ENCODE measurements at places on chromosomes 16 and 17.
A peak's percentile ranks its signal among the peaks of the same experiment; 100 is the strongest.

- H3K27ac ChIP-seq = no peak overlapping the region
- peaks cover 22% of the 10 kb centered on the region for H3K27me3 ChIP-seq
- no peak for DNase-seq
- no peaks in the 10 kb centered on the region for H3K4me1 ChIP-seq
Observed at GRCh38 chr16:88692861-88693260, 6.6 kb upstream of the SNAI3 start.

- no peak for DNase-seq
- no peaks in the 10 kb centered on the region for H3K36me3 ChIP-seq
- H3K27me3 ChIP-seq = peaks cover 31% of the 10 kb centered on the region
- no peak overlapping the region for H3K27ac ChIP-seq
- no peak overlapping the region for H3K4me3 ChIP-seq
- peaks cover 5% of the 10 kb centered on the region for H3K4me1 ChIP-seq
Observed at GRCh38 chr17:41735744-41736143, 1.3 kb upstream of the HAP1 start.

GRCh38 chr17:43655693-43656255 lies 5.9 kb downstream of the MEOX1 start:
- DNase-seq = no peak
- no peaks in the 10 kb centered on the region for H3K27me3 ChIP-seq
- no peaks in the 10 kb centered on the region for H3K36me3 ChIP-seq
- H3K4me3 ChIP-seq = no peak overlapping the region
- H3K27ac ChIP-seq = no peak overlapping the region

DNA sequence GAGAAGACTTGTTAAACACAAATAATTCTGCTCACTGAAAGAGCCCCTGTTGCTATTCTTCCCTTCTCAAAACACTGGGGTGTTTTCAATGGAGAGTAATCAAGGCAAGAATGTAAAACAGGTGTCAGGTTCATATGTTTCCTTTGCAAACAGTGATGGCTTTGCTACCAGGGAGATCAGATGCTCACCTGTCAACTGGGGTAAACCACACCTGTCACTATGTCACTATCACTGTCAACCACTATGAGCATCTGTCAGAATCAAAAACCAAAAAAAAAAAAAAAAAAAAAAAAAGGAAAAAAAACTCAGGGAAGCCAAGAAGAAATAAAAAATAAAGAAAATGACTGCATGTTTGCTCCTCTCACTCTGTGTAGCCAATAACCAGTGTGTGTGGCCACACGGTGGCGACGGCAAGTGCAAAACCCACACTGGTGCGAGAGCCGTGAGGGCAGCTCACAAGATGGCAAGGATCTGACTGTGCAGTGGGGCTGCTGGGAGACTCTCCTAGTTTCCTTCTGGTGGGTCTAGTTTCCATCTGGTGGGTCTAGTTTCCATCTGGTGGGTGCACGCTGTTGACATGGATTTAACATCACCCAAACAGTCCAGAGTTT lies 22.7 kb downstream of the USP22 start:
- peaks cover 75% of the 10 kb centered on the region for H3K36me3 ChIP-seq
- peak; percentile 63 for DNase-seq
- H3K4me3 ChIP-seq = no peak overlapping the region
- no peaks in the 10 kb centered on the region for H3K4me1 ChIP-seq
- H3K27ac ChIP-seq = no peak overlapping the region

DNA sequence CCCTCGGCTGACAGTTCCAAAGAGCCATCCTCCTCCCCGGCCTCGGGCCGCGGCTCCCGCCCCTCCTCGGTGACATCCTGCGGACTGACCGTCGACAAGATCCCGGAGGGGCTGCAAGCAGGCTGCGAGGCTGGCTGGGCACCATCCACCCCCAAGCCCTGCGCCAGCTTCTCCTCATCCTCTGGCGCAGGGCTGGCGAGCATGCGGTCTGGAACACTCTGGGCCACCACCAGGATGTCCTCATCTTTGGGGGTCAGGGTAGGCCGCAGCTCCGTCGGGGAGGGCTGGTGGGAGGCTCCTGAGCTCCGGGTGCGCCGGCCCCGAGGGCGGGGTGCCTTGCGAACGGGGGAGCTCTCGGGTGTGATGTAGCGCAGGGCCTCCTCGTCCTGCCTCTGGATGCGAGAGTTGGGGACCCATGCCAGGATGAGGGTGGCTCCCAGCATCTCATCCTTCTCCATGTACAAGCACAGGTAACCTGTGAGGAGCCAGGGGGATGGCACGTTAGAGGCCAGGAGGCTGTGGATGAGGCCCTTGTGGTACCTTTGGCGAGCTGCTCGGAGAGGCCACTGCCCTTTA lies 25.3 kb downstream of the TBC1D16 start:
- H3K27ac ChIP-seq = no peak overlapping the region
- no peaks in the 10 kb centered on the region for H3K27me3 ChIP-seq
- no peaks in the 10 kb centered on the region for H3K4me1 ChIP-seq
- peaks cover 16% of the 10 kb centered on the region for H3K36me3 ChIP-seq

DNA sequence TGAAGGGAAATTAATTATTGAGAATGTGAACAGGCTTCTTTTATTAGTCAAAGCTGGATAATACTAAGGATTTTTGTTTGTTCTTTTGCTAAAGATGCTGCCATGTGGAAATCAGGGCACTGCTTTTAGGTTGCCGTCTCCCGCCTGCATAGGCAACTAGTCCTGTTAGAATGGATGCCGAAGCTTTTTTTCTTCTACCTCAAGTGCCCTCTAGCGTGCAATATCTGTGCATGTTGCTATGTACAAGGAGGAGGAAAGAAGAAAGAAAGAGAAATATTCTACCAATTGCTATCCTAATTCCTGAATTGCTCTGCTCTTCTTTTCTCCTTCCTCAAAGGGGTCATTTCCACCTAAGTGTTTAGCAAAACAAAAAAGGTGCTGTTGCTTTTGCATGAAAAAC lies 5.2 kb upstream of the CDH8 start:
- H3K4me3 ChIP-seq = no peak overlapping the region
- peak; percentile 37 for DNase-seq
- no peaks in the 10 kb centered on the region for H3K4me1 ChIP-seq
- peaks cover 10% of the 10 kb centered on the region for H3K27me3 ChIP-seq
- no peaks in the 10 kb centered on the region for H3K36me3 ChIP-seq
- H3K27ac ChIP-seq = no peak overlapping the region

- no peak for DNase-seq
- H3K36me3 ChIP-seq = no peaks in the 10 kb centered on the region
- H3K4me1 ChIP-seq = no peaks in the 10 kb centered on the region
- H3K27ac ChIP-seq = no peak overlapping the region
Observed at GRCh38 chr17:66369830-66370229, 67.4 kb downstream of the PRKCA start.

GRCh38 chr17:4895657-4896331 lies 3.5 kb upstream of the C17orf107 start:
- no peak overlapping the region for H3K4me3 ChIP-seq
- H3K36me3 ChIP-seq = no peaks in the 10 kb centered on the region
- no peaks in the 10 kb centered on the region for H3K27me3 ChIP-seq
- no peak overlapping the region for H3K27ac ChIP-seq
- H3K4me1 ChIP-seq = no peaks in the 10 kb centered on the region

- no peak overlapping the region for H3K4me3 ChIP-seq
- peaks cover 8% of the 10 kb centered on the region for H3K4me1 ChIP-seq
- H3K27me3 ChIP-seq = peaks cover 71% of the 10 kb centered on the region
Observed at GRCh38 chr16:54289242-54289944, 2.8 kb upstream of the IRX3 start.

GRCh38 chr16:3431779-3432219 lies 11.5 kb downstream of the ZNF597 start:
- H3K4me3 ChIP-seq = no peak overlapping the region
- peak; percentile 53 for DNase-seq
- H3K36me3 ChIP-seq = no peaks in the 10 kb centered on the region
- H3K27ac ChIP-seq = no peak overlapping the region
- H3K4me1 ChIP-seq = no peaks in the 10 kb centered on the region
- H3K27me3 ChIP-seq = no peaks in the 10 kb centered on the region

DNA sequence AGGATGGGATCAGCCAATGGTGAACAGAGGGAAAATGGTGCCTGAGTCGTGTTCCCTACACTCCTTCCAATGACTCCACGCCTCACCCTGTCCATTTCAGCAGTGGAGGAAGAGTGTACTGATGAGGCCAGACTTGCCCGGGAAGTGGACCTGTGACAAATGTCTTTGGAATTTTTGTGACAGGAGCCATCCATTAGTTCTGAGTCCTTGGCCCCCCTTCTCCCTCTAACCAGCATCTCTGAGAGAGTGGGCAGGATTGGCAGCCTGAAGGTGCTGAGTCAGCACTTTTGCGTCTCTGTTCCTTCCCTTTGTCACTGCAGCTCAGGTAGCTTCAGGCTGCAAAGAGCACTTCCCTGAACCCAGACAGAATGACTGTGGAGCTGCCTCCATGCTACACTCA lies 30.8 kb downstream of the BEAN1 start:
- no peaks in the 10 kb centered on the region for H3K36me3 ChIP-seq
- H3K27me3 ChIP-seq = peaks cover 14% of the 10 kb centered on the region
- H3K4me3 ChIP-seq = no peak overlapping the region
- no peak overlapping the region for H3K27ac ChIP-seq
- H3K4me1 ChIP-seq = no peaks in the 10 kb centered on the region

DNA sequence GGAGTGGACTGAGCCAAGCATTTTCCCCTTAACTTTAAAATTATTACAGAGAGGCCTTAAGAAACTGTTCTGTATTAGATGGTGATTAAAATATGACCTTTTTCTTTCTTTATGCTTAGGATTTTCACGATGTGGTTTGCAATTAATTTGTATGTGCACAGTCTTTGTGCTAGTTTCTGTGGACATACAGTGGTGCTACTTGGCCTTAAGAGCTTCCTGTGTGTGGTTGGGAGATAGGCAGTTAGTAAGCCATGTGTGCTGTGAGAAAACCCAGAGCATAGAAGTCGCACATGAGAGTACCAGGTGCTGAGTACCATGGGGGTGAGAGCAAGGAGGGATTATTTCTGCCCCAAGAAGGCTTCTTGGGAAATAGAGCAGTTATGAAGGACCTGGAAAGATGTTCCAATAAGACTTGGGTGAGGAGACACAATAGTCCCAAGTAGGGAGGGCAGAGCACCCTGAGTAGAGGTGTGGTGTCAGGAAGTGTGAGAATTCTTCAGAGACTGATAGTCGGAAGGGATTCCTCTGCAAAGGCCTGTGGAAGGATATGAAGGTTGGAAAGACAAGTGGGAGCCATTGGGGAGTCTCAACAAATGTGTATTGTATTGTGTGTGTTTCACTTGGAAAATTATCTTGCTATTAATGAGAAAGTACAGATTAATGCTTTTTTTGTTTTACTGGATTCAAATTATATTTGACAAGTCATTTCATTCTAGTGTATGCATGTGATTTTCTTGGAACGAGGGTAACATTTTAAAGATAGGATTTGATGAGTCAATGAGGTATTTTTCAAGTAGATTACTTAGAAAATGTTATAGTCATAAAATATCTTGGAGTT lies 239.9 kb downstream of the PRKCA start:
- peaks cover 11% of the 10 kb centered on the region for H3K4me1 ChIP-seq
- no peak overlapping the region for H3K27ac ChIP-seq
- no peak overlapping the region for H3K4me3 ChIP-seq

- DNase-seq = no peak
- no peak overlapping the region for H3K4me3 ChIP-seq
- H3K27ac ChIP-seq = no peak overlapping the region
- H3K4me1 ChIP-seq = no peaks in the 10 kb centered on the region
- no peaks in the 10 kb centered on the region for H3K36me3 ChIP-seq
Observed at GRCh38 chr17:50831471-50831928, 3.9 kb upstream of the WFIKKN2 start.

DNA sequence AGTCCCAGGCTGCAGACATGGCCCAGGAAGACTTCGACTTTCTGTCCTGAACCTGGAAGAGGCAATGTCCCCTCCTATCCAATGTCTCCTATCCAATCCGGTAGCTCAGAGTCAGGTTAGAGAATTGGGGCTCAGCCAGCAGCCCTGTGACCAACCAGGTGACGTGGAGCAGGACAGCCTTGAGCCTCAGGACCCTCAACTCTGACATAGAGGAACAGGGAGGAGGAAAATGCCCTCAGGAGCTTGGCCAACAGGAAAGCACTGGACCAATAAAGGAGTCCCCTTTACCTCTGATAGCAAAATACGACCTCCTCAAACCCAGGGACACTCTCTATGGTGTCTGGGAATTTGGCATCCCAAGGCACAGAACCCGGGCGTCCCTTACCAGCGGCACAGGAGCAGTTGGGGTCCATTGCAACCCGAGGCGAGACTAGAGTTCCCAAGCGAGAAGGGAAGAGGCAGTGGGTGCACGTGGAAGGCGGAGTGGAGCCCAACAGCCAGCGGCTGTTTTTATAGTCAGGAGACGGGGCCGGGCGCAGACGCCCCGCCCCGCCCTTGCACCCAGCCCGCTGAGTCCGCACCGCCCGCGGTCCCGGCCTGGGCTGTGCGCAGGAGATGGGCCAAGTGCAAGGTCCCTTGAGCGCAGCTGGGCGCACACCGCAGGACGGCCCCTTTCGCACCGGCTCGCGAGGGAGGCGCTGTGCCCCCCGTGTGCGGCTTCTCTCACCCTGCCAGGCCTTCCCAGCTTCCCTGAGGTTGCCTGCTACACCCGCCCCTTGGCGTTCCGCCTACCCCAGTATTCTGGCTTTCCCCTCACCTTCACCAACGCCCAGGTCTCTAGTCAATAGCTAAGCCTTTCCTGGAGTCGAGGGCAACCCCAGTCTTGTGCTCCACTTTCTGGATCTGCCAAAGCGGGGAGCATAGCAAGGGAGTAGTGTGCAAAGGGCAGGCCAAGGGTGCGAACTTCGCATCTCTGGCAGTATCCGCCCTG lies at the start of gene MT1G:
TSS of gene MT1G (minus strand) at position 485 of the 991 bp plus-strand sequence. CDS start at position 413, 72 bp downstream.
- H3K4me3 ChIP-seq = no peak within 1 kb of the TSS
- H3K27ac ChIP-seq = no peak within 1 kb of the TSS
- peak; percentile 51 for DNase-seq
- no peaks in the 10 kb centered on the region for H3K36me3 ChIP-seq

DNA sequence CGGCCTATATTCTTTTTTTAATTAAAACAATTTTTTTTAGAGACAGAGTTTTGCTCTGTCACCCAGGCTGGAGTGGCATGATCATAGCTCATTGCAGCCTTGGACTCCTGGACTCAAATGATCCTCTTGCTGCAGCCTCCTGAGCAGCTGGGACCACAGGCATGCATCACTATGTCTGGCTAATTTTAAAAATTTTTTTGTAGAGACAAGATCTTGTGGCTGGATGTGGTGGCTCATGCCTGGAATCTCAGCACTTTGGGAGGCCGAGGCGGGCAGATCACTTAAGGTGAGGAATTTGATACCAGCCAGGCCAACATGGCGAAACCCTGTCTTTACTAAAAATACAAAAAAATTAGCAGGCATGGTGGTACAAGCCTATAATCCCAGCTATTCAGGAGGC lies 54.8 kb upstream of the MSI2 start:
- DNase-seq = no peak
- H3K4me3 ChIP-seq = no peak overlapping the region
- no peak overlapping the region for H3K27ac ChIP-seq
- H3K27me3 ChIP-seq = no peaks in the 10 kb centered on the region
- no peaks in the 10 kb centered on the region for H3K4me1 ChIP-seq
- H3K36me3 ChIP-seq = no peaks in the 10 kb centered on the region
